AG20443 (cell line): ENCODE measurements at places on chromosomes 6 and 20.
A peak's percentile ranks its signal among the peaks of the same experiment; 100 is the strongest.

DNA sequence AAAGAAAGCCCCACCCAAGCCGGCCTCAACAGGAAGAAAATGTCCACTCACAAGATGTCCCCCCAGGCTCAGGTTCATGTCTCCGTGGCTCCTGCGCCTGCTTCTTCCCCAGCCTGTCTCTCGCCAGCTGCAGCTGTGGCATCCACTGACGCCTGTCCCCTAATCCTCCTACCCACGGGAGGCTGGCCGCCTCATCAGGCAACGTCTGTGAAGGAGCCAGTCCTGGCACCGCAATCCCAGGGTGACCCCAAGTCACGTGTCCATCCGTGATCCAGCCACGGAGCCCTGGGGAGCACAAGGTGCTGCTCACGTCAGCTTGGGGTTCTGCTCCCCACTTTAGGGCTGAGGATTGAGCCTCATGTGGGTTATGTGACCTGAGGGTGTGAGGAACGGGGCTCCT is 640.3 kb downstream of the CDH26 start:
- no peak for DNase-seq

- peak; percentile 33 for DNase-seq
Measured at GRCh38 chr6:37994223-37994622, 174.7 kb downstream of the ZFAND3 start.

DNA sequence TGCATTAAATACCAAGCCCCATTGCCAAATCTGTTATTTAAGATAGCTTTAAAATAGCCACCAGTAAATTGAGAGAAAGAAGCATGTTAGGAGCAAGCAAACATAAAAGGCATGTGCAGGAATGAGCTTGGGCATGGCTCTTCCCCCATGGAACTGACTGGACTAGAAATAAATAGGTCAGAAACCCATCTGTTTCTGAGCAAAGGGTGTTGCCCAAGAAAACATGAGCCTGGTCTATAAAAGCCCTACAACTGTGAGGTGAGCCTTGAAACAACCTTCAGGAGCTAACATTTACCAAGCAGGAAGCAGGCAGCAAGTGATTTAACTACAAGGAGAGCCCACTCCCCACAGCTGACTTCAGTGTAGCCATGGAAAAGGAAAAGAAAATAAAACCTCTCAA is 126.3 kb downstream of the C6orf118 start:
- DNase-seq: peak; percentile 17

DNA sequence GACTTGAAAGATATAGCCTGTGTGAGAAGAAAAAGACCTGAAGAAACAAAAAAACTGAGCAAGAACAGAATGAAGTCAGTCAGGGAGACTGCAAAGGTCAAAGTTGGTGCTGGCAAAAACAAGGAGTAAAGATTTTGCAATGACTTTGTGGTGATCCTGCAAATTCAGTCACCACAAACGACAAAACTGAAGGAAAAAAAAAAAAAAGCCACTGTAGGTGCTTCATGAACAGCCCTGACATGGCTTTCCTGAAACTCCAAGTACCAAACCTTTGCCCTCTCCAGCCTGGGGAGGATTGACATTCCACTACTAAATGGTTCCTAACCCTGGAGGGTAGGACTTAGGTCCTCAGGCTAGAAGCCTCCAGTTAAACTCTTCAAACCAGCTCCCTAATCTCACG is 114.7 kb upstream of the BEND3 start:
- DNase-seq: no peak

DNA sequence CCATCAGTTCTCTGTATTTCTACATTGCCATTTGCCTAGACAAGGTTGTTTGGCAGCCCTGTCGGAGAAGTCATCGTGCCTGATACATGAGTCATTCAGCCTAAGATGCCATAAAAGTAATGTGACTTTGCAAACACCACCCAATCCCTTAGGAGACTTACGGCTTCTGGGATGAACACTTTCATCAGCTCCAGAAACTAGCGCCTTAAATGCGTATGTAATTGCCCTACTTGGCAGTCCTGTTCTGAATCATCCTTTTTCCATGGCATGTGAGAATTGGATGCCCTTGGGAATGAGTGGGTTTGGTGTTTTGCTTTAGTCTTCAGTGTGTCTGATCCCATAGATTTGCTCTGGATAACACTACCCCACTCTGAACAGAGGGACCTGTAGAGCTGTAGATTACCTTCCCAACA is 158.5 kb downstream of the SASH1 start:
- DNase-seq: peak; percentile 84

DNA sequence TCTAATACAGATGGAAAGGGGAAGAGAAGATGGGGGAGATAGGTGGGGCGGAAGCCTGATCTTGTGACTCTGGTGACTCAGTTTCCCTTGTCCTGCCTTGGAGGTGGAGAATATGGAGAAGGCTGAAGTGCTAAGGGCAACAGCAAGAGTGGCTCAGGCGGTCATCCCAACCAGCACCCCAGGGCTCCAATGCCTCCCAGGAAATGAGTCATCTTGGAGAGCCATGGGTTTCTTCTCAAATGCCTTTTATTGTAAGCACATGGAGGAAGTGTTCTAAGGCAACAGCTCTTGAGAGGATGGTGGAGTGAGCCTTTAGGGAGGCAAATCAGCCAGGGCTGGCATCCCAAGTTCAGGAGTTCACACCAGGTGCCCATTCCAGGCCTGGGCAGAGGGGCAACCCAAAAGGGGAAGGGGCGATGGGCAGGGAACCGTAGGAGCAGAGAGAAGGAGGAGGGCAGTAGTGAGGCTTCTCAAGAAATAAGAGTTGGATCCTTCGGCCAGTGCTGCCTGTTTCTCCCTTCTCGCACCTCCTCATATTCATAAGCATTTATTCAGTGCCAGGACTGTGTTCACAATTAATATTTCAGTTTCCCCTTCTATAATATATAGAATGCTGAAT is 13.2 kb upstream of the AHCY start:
- DNase-seq: no peak

- no peak for DNase-seq
Measured at GRCh38 chr6:45419571-45420082, 41.9 kb upstream of the SUPT3H start.

- peak; percentile 51 for DNase-seq
Measured at GRCh38 chr6:125974214-125974866, 12.0 kb upstream of the TRMT11 start.
